ENCODE measurements at places on chromosomes 5 and 9. TPM values are rescaled to one million over a fixed set of nuclear protein-coding genes. Genes with fewer than 3 reads are reported as not detected.

The NDUFB6 gene
- 53.8 TPM for total RNA-seq

The FOXD4L6 gene
- total RNA-seq = 0.21 TPM

The INSL4 gene
- total RNA-seq = not detected

The TTC16 gene
- total RNA-seq = not detected

The ADAMTS6 gene
- 1.0 TPM for total RNA-seq

The ANAPC2 gene
- 41.5 TPM for total RNA-seq

The NR6A1 gene
- 125 TPM for total RNA-seq

The ACER2 gene
- 11.6 TPM for total RNA-seq

The PPP3R2 gene
- total RNA-seq = not detected

The BTNL8 gene
- total RNA-seq = 0.85 TPM

The PCDHGA3 gene
- 0.90 TPM for total RNA-seq

The SLC45A2 gene
- not detected for total RNA-seq

The SIT1 gene
- 14.7 TPM for total RNA-seq

The KCNV2 gene
- total RNA-seq = not detected

The FNBP1 gene
- 25.0 TPM for total RNA-seq

The HOMER1 gene
- total RNA-seq = 46.3 TPM

The GABRA6 gene
- total RNA-seq = not detected

The SLC38A9 gene
- 57.0 TPM for total RNA-seq

The RNF183 gene
- total RNA-seq = not detected

The SPINK7 gene
- total RNA-seq = not detected

The HEMGN gene
- total RNA-seq = not detected

The ADRB2 gene
- 1.3 TPM for total RNA-seq

The NOL6 gene
- total RNA-seq = 58.4 TPM

The TNPO1 gene
- 197 TPM for total RNA-seq

The LCN15 gene
- total RNA-seq = 0.54 TPM

The FAM169A gene
- total RNA-seq = 78.7 TPM

The PIP5KL1 gene
- 13.4 TPM for total RNA-seq

The SKP2 gene
- 75.6 TPM for total RNA-seq

The SOX30 gene
- 1.4 TPM for total RNA-seq

The NEUROG1 gene
- not detected for total RNA-seq

The AK8 gene
- 0.14 TPM for total RNA-seq

The ZNF300 gene
- total RNA-seq = 25.9 TPM

The URM1 gene
- 47.8 TPM for total RNA-seq

The LECT2 gene
- not detected for total RNA-seq

The TLE1 gene
- 125 TPM for total RNA-seq

The PAPPA gene
- 0.38 TPM for total RNA-seq

The C9orf153 gene
- total RNA-seq = 0.12 TPM

The SPINK13 gene
- total RNA-seq = not detected

The PCDHGA1 gene
- 2.2 TPM for total RNA-seq

The SLIT3 gene
- 0.59 TPM for total RNA-seq

The PCDHGB4 gene
- total RNA-seq = 16.6 TPM

The TTC23L gene
- total RNA-seq = 2.2 TPM

The PCDHGB2 gene
- 5.8 TPM for total RNA-seq

The TAF1L gene
- total RNA-seq = 0.04 TPM

The CCNO gene
- not detected for total RNA-seq

The GCNT4 gene
- 3.3 TPM for total RNA-seq

The CKS2 gene
- 344 TPM for total RNA-seq

The PDE8B gene
- total RNA-seq = 0.54 TPM

The MATR3 gene
- total RNA-seq = 506 TPM

The LHFPL2 gene
- total RNA-seq = 50.8 TPM

The COX7C gene
- 842 TPM for total RNA-seq

The HK3 gene
- total RNA-seq = not detected

The PFDN1 gene
- total RNA-seq = 119 TPM

The ARL14EPL gene
- not detected for total RNA-seq

The FAM151B gene
- not detected for total RNA-seq

The TMEM215 gene
- total RNA-seq = 1.2 TPM

The BTNL3 gene
- not detected for total RNA-seq

The PCDH12 gene
- 0.12 TPM for total RNA-seq

All from GM23338 (cell line).